ENCODE measurements at places on chromosomes 6 and 20.

GRCh38 chr6:157488716-157489118, 107.7 kb downstream of the ZDHHC14 start:
- DNase-seq, result no peak

GRCh38 chr6:106643061-106643460, 13.7 kb downstream of the QRSL1 start:
- no peak for DNase-seq

- DNase-seq, result no peak
Observed at GRCh38 chr6:6872459-6873344, 235.1 kb upstream of the RREB1 start.

GRCh38 chr20:9298906-9299305, 215.5 kb upstream of the LAMP5 start:
- DNase-seq, result no peak

DNA sequence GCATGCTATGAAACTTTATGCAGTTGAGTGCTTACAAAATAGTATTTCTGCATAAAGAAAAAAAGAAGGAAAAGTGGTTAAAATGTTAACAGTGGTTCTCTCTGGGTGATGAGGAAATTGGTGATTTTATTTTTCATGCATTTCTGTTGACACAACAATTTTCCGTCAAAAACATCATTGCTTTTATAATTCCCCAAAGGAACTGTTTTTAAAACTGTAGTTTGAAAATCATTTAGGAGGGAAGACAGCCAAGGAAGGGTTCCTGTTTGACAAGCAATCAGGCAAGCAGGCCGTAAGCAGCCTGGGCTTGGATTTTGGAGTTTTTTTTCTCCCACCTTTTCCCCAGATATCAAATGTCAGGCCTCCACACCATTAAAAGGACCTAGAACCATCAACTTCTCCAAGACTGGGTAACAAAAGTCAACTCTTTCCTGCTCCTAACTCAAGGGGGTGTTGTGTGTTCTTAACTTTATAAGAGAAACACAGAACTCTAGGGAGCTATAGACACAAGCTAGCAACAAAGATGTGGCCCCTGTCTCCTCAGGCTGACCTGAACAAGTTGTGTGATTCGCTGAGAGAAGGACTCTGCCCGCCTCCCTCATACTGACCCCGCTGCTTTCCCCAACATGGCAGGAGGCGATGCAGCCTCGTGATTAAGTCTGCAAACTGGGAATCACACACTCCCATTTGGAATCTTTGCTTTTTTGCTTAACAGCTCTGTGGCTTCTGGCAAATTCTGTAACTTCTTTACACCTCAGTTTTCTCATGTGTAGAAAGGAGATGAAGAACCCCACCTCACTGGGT, 146.6 kb downstream of the BCAS1 start:
- no peak for DNase-seq

DNA sequence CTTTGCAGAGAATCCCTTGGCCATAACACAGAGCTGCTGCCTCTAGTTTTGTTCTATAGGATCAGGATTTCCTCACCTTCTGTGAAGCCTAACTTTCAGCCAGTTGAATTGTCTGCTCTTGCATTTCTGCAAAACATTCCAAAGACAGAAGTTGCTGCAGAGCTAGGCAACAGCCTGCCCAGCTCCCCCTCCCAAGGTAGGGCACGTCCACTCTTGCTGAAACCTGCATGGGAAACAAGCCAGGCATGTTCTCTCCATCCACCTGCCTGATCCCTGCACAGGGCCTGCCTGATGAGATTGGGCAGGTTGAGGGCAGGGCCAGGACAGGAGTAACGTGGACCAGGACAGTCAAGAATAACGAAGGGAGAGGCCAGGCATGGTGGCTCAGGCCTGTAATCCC, 58.9 kb upstream of the NAA20 start:
- DNase-seq, result no peak

DNA sequence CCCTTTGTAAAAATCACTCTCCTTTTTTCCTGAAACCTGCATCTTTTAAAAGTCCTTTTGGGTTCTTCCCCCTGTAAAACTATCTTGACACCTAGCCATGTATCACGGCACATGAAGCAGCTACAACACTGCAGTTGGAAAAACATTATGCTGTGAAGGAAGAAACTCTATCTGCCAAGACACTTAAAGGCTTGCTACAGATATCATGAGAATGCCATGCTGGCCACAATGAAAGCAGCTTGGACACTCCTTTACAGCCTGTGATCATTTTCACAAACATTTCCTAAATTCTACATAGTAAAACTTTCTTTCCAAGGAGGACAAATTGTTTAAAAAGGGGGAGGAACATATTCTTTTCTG, 31.8 kb downstream of the CNKSR3 start:
- DNase-seq, result no peak

DNA sequence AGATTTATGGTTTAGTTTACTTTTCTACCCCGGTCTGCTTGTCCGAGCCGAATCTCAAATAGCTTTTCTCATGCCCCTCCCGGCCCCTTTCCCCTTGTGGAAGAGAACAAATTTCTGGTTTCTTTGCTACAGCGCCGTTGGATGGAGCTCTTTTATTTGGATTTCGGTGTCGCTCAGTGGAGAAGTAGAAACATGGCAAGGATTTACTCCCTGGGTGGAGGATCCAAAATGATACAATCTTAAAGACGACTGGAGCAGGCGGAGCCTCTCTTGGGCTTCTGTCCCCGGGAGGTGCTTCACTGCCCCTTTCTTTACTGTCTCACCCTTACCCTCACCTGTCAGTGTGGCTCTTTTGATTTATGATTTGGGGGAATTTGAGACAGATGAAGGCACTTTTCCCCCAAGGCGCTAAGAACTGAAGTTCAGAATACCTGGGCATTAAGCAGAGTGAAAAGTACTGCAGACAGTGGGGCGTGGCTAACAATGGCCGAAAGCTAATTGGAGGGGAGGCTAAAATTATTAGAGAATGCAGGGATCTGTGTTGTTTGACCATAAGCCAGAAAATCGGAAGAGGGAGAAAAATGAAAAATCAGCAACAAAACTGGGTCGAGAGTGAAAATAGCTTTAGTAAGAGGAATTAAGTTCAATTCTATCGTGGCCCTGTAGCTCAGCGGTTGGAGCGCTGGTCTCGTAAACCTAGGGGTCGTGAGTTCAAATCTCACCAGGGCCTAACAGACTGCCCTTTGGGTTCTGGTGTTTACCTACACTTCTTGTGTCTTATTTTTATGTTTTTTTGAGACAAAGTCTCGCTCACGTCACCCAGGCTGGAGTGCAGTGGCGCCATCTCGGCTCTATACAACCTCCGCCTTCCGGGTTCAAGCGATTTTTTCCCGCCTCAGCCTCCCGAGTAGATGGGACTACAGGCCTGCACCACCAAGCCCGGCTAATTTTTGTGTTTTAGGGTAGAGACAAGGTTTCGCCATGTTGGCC, 145.1 kb upstream of the ZNF184 start:
- DNase-seq, result no peak

- DNase-seq, result no peak
Observed at GRCh38 chr6:151757506-151757955, 50.0 kb upstream of the ESR1 start.

GRCh38 chr20:45487231-45487635, 17.7 kb downstream of the WFDC2 start:
- no peak for DNase-seq

GRCh38 chr20:23349338-23350195, 1.0 kb upstream of the NXT1 start:
- DNase-seq, result peak; percentile 91

GRCh38 chr20:63082308-63082938, 75.7 kb upstream of the BHLHE23 start:
- DNase-seq, result peak; percentile 76

GRCh38 chr20:5827098-5827853, 77.1 kb downstream of the SHLD1 start:
- DNase-seq, result no peak

DNA sequence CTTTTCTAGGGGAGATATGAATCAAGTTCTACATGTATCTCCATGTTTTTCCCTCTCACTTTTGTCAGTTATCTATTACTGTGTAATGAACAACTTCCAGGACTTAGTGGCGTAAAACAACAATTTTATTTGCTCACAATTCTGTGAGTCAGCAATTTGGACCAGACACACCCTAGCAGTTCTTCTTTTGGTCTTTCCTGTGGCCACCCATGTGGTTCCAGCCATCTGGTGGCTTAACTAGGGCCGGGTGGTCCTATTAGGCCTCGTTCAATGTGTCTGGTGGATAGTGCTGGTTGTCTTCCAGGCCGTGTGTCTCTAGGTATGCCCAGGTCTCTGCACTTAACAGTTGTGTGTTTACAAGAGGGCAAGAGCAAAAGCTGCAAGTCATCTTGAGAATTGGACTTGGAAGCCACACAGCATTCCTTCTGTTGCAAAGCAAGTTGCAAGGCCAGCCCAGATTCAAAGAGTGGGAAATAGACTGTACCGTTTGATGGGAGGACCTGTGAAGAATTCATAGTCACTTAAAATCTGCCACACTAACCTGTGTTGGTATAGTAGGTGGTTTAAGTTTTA, 20.8 kb upstream of the SLC35D3 start:
- no peak for DNase-seq

DNA sequence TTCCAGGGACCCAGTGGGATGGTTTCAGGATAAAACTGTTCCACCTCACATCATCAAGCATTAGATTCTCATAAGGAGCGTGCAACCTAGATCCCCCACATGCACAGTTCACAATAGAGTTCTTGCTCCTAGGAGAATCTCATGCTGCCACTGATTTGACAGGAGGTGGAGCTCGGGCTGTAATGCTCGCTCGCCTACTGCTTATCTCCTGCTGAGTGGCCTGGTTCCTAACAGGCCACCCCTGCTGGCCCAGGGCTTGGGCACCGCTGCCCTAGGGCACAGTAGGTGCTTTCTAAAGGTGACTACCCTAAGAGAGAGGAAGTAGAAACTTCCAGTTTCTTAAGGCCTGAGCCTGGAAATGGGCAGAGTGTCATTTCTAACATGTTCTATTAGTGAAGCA, 656.9 kb downstream of the PRKN start:
- no peak for DNase-seq

DNA sequence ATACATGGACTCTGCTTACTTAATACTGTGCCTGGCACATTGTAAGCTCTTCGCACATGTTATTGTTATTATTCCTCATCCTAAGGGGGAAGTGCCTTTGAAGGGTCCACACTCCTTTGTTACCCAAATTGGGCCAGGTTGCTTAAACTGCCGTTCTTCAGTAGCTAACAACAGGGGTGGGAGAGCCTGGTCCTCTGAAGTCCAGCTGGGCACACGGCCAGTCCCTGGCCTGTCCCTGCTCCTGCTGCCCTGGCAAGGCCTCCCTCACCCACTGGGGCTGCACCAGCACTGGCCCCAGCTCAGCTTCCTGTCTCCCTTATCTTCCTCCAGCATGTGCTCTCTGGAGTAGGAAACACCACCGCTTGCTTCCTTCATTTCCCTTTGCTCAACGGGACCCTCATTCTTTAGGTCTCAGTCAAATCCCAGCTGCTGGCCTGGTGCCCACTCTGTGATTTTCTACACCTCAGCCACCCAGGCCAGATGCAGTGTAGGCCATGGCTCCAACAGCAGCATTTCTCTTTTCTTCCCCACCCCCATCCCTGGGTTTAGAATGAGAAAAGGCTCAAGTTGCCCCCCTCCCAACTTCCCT, 5.5 kb upstream of the PROCR start:
- no peak for DNase-seq

DNA sequence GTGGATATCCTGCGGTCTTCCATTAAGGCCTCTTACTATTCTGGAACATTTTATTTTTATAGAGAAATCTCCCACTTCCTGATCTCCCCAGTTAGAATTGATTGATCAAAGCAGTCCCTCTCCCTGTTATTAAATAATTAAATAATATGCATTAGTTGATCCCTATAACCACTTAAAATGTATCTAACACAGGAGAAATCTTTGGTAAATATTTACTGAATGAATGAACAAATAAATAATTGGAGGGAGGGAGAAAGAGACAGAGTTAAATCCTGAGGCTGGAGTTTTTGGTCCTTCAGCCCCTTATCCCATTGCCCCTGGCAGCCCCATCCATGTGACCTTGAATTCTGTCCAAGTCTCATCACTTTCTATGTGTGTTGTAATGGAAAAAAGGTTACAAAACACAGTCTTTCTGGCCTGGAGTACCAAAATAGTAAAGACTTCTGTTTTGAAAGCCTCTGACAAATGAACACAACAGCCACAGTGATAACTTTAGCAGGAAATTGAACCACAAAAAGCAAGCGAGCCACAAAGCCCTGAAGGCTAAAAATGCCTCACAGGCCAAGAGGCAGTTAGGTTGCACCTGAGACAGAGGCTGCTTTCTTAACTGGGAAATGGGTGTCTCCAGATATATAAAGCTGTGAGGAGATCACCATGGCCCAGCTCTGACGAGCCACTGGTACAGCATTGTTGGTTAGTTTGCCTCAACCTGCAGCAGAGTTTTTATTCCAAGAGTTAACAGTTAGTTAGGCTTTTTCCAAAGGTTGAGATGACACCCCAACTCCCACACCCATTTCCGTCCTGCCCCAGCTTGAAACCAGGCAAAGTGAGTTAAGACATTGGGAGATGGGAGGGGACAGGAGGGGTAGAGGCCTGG, 11.3 kb downstream of the NT5E start:
- DNase-seq, result no peak

DNA sequence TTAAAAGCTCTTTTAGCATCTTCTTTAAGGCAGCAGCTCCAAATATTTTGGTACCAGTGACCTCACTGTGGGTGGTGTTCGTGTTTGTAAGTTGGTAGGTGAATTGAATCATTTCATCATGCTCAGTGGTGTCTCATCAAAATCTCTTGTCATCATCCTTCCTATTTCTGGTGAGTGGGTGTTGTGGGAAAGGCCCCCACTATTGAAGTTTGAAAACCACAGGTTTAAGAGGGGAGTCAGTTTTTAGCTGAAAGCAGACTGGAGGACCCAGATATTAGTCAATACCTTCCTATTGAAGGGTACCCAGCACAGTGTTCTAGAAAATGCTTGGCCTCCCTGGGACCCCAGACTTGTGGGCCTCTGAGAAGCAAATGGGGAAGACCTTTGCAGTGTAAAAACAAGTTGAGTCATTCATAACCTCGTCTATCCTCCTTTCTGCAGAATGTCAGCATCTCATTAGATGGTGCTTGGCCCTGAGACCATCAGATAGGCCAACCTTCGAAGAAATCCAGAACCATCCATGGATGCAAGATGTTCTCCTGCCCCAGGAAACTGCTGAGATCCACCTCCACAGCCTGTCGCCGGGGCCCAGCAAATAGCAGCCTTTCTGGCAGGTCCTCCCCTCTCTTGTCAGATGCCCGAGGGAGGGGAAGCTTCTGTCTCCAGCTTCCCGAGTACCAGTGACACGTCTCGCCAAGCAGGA, 3.7 kb downstream of the PIM1 start:
- DNase-seq, result no peak

Data from right forelimb (tissue), 1 donor.